ENCODE measurements at places on chromosomes 3 and 15.
A peak's percentile ranks its signal among the peaks of the same experiment; 100 is the strongest.

- no peak for DNase-seq
Observed at GRCh38 chr3:25365636-25366035, 62.4 kb upstream of the RARB start.

GRCh38 chr15:89837134-89837829 lies 22.6 kb upstream of the ANPEP start:
- no peak for DNase-seq

DNA sequence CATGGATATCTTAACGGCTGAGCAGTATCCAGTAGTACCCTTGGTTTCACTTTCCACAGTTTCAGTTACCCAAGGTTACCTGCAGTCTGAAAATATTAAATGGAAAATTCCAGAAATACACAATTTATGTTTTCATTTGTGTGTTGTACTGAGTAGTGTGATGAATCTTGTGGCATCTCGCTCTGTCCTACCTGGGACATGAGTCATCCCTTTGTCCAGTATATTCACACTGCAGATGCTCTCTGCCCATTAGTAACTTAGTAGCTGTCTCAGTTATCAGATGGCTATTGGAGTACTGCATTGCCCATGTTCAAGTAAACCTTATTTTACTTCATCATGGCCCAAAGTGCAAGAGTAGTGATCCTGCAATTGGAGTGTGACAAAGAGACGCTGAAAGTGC lies 26.1 kb downstream of the GASK1A start:
- DNase-seq = no peak

- no peak for DNase-seq
Observed at GRCh38 chr3:114319453-114319852, 25.6 kb downstream of the TIGIT start.

DNA sequence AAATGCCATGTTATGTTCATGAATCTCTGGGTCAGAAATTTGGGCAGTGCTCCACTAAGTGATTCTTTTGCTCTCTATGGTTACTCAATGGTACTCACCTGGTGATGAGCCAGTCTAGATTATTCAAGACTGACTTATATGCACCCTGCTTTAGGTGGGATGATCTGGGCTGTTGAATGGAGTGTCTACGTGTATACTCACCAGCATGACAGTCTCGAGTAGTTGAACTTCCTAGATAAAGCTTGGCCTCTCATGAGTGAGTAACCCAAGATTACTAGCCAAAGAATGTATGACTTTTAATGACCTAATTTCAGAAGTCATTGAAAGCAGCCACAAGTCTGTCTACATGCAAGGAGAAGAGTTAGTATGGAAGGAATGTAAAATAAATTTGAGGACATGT lies 77.5 kb upstream of the CADM2 start:
- DNase-seq = no peak

GRCh38 chr15:66369773-66370651 lies 13.5 kb upstream of the TIPIN start:
- DNase-seq = peak; percentile 42

DNA sequence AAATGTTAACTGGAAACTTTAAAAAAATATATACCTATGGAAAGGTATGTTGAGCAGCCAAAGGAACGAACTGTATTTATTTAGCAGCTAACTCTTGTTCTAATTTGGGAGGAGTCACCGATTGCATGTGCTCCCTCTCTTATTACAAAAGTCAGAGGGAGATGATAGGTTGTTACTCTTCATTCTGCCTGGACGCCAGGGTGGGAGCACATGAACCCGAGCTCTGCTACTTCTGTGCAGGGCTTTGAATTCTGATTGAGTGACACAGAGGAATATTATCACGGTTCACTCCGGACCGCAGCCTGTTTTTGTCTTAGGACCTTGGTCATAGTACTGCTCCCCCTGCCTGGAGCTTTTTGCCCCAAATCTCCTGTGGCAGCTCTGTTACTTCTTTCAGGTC lies 36.9 kb upstream of the LRIG1 start:
- no peak for DNase-seq

GRCh38 chr15:25790000-25790660 lies 73.0 kb downstream of the ATP10A start:
- peak; percentile 75 for DNase-seq

GRCh38 chr3:162022911-162023310 lies 526.3 kb downstream of the OTOL1 start:
- DNase-seq = no peak

- no peak for DNase-seq
Observed at GRCh38 chr3:123880998-123881561, 3.1 kb downstream of the MYLK start.

GRCh38 chr3:188940573-188940932 lies 231.2 kb upstream of the TPRG1 start:
- DNase-seq = no peak

- DNase-seq = no peak
Observed at GRCh38 chr3:104907507-104907906, 459.2 kb upstream of the ALCAM start.

DNA sequence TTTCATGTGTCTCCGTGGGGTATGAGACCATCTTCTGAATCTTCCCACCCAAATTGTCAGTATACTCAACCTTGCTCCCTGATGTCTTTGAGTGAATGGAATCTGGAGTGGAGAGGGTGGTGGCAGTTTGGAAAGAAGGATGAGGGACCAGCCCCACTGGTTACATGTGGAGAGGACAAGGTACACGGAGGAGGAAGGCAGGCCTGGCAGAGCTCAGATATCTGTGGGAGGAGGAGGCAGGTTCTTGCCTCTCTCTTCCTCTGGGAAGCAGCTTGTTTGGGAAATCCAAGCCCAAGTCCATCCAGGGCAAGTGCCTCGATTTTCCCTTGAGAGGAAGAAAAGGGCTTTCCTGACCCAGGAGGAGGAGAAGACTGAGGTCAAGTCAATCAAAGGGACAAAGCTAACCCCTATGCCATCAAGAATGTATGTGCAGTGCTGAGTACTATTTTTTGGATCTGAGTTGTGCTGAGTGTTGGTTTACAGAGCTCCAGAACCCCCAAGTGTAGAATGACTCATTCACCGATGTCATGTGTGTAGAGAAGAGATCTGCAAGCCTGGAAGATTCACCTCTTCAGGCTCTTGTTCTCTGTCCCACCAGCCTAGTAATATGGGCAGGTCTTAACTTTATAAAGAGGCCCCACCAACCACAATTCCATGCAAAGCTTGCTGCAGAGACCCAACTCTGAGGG lies 19.8 kb upstream of the LOXL1 start:
- no peak for DNase-seq

GRCh38 chr3:101228441-101228840 lies 91.9 kb downstream of the IMPG2 start:
- no peak for DNase-seq

DNA sequence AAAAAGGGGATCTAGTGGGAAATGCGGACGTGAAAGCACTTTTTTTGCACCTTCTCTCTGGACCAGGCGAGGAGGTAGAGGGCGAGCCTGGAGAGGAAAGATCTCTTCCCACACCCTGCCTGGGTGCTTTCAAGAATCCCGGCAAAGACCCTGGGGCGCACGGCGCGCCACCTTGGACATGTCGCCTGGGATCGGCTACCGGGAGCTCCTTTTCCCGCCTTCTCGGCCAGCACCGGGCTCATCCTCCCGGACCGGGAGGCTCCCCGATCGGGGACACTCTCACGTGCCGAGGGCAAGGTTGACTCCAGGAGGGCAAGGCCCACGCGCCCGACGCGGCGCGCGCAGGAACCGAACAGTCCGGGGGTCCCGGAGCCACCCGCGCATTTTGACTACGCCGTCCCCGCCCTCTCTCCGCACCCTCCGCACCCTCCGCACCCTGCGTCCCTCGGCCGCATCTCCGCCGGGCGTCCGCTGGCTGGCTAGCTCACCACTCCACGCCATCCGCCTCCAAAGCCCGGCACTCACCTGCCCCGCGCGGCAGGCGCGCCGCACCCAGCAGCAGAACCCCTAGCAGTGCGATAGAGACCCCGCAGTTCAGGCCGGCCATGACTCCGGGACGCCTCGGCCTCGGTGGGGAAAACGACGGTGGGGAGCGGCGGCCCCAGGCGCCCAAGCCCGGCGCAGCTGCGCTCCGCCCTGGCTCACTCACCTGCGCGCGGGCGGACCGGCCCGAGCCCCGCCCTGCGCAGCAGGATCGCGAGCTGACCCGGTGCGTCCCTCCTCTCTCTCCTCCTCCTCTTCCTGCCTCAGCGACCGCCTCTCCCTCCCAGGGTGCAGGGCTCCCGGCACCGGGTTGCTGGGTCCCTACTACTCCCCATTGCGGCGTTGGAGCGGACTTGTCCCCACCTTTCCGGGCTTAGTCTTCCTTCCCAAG lies at the start of gene CDCP1:
TSS of gene CDCP1 (minus strand) at position 698 of the 934 bp plus-strand sequence. CDS start at position 607, 91 bp downstream.
- no peak for DNase-seq

DNA sequence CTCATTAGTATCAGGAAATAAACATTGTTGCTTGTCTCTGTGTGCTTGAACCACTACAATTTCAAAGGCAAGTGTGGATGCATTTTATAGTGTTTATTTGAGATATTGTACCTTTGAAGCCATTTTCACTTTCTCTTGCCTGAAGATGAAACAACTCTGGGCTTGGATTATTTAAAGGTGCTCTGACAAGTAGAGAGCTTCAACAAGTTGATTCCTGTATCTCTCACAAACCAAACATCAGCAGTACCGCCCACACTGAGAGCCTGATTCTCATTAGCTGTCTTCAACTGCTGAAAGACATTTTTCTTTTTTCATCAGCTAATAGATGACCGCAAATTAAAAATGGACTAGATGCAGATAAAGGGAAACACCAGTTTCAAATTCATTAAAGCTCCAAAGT lies 806 bp upstream of the CERS3 start:
- DNase-seq = no peak

GRCh38 chr3:57935539-57935938 lies 72.7 kb upstream of the FLNB start:
- no peak for DNase-seq

GRCh38 chr3:177551431-177551836 lies 354.2 kb upstream of the TBL1XR1 start:
- DNase-seq = peak; percentile 8

- DNase-seq = no peak
Observed at GRCh38 chr3:172915911-172916514, 165.5 kb downstream of the ECT2 start.

DNA sequence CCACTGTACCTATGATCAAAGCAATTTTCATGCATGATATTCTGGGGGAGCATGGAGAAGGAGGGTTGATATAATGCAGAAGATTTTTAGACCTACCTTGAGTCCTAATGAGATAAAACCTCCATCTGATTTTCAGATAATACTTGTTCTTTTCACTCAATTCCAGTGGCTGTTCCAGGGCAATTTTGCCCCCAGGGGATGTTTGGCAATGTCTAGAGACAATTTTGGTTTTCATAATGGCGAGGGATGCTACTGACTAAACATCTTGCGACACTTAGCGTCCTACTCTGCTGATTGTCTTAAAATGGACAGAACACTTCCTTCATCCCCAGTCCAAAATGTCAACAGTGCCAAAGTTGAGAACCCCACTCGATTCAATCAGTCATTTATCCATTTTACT lies 26.6 kb downstream of the AGBL1 start:
- no peak for DNase-seq

GRCh38 chr15:70348581-70349344 lies 251.0 kb upstream of the TLE3 start:
- DNase-seq = no peak

- DNase-seq = no peak
Observed at GRCh38 chr3:147305533-147306250, 100.7 kb downstream of the ZIC4 start.

DNA sequence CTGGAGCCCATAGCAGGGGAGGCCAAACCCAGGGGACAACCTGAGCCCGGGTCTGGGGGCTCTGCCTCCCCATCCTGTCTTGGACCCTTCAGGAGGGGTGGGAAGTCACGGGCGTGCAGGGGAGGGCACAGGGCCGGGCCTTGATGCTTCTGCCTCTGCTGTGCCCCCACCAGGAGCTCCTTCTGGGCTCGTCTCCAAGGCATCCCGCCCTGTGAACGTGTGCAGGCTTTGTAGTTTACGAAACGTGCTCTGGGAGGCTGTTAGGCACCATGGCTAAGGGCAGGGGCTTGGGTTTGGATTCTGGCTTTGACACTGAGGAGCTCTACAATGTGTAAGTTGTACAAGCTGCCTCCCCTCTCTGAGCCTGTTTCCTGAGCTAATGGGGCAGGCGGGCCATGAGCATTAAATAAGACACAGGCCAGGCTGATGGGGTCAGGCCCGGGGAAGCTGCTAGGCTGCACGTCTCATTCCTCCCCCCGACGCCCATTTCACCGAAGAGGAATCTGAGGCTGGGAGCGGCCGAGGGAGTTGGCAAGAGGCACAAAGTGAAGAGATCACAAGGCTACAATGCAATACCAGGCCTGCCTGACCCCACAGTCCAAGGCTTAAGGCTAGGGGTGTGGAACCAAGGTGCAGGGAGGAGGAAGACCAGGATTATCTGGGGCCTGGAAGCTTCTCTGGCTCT lies 19.6 kb downstream of the PLXND1 start:
- no peak for DNase-seq

GRCh38 chr3:194667363-194667762 lies 4.6 kb downstream of the LSG1 start:
- DNase-seq = no peak

GRCh38 chr3:182644790-182645433 lies 148.4 kb upstream of the ATP11B start:
- DNase-seq = peak; percentile 72
